CD8-positive, alpha-beta memory T cell (primary cell): ENCODE measurements at places on chromosomes 11 and 22. TPM values are rescaled to one million over a fixed set of nuclear protein-coding genes. Genes with fewer than 3 reads are reported as not detected.

Gene ENTHD1
- polyA plus RNA-seq, result 0.16 TPM

Gene DSCAML1
- not detected for polyA plus RNA-seq

Gene DGCR8
- 10.6 TPM for polyA plus RNA-seq

Gene GTPBP1
- 28.2 TPM for polyA plus RNA-seq

Gene MYRF
- 0.63 TPM for polyA plus RNA-seq

Gene ADAMTS15
- polyA plus RNA-seq, result not detected

Gene IFITM10
- 0.10 TPM for polyA plus RNA-seq

Gene MEI1
- polyA plus RNA-seq, result 150 TPM

Gene NRGN
- polyA plus RNA-seq, result not detected

Gene RFPL1
- not detected for polyA plus RNA-seq

Gene ASRGL1
- polyA plus RNA-seq, result 2.7 TPM

Gene MRGPRE
- not detected for polyA plus RNA-seq

Gene C22orf42
- not detected for polyA plus RNA-seq

Gene PGGHG
- polyA plus RNA-seq, result 9.8 TPM

Gene LRP4
- polyA plus RNA-seq, result not detected

Gene GPR83
- polyA plus RNA-seq, result 0.10 TPM

Gene MFRP
- not detected for polyA plus RNA-seq

Gene OR2AG2
- polyA plus RNA-seq, result not detected

Gene OVCH2
- not detected for polyA plus RNA-seq

- no peak overlapping the region for H3K4me3 ChIP-seq
- no peaks in the 10 kb centered on the region for H3K4me1 ChIP-seq
- H3K27ac ChIP-seq, result no peak overlapping the region
- H3K27me3 ChIP-seq, result no peaks in the 10 kb centered on the region
- H3K36me3 ChIP-seq, result no peaks in the 10 kb centered on the region
These were observed 8.2 kb downstream of the SUSD2 start for GRCh38 chr22:24189249-24190158.

- DNase-seq, result no peak
- no peak overlapping the region for H3K27ac ChIP-seq
- H3K36me3 ChIP-seq, result no peaks in the 10 kb centered on the region
- no peaks in the 10 kb centered on the region for H3K27me3 ChIP-seq
These were observed 6.5 kb downstream of the OR4D6 start for GRCh38 chr11:59463190-59463641.

DNA sequence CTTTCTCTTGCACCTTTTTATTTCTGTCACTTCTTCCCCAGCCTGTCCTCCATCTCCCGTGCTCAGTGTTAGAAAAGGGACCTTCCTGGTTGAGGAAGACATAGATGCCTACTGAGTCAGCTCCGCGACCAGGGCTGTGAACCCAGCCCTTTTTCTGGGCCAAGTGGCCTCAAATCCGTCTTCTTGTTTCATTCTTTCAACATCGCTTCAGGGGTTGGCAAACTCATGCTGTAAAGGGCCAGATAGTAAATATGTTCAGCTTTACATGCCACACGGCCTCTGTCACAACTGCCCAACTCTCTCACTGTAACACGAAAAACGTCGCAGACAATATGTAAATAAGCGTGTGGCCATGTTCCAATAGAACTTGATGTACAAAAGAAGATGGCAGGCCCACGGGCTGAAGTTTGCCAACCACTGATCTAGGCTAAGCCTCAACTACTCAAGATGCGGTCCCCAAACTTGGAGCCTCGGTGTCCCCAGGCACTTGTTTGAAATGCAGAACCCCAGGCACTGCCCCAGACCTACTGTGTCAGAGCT is 338.4 kb downstream of the MN1 start:
- H3K4me3 ChIP-seq, result no peak overlapping the region
- H3K27me3 ChIP-seq, result no peaks in the 10 kb centered on the region
- no peak for DNase-seq
- H3K27ac ChIP-seq, result no peak overlapping the region

GRCh38 chr11:126628790-126629621 is 273.5 kb downstream of the ST3GAL4 start:
- H3K4me1 ChIP-seq, result no peaks in the 10 kb centered on the region
- H3K36me3 ChIP-seq, result no peaks in the 10 kb centered on the region
- H3K27ac ChIP-seq, result no peak overlapping the region
- H3K27me3 ChIP-seq, result no peaks in the 10 kb centered on the region
- DNase-seq, result no peak

DNA sequence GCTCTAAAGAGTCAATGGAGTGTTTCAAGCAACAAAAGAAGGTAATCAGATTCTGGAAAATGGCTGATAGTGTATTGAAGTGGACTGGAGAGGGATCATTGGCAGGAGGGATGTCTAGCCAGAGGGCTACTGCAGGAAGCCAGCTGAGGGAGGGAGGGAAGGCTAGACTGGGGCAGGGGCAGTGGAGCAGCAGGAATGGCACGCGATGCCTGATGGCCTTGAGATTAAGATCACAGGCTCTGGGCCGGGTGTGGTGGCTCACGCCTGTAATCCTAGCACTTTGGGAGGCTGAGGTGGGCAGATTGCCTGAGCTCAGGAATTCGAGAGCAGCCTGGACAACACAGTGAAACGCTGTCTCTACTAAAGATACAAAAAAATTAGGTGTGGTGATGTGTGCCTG is 47.5 kb upstream of the PRDM11 start:
- peaks cover 21% of the 10 kb centered on the region for H3K4me1 ChIP-seq
- no peak overlapping the region for H3K4me3 ChIP-seq
- no peak for DNase-seq
- H3K36me3 ChIP-seq, result no peaks in the 10 kb centered on the region
- no peak overlapping the region for H3K27ac ChIP-seq
- no peaks in the 10 kb centered on the region for H3K27me3 ChIP-seq

GRCh38 chr22:48895336-48895735 is 932.3 kb downstream of the BRD1 start:
- no peaks in the 10 kb centered on the region for H3K27me3 ChIP-seq
- H3K36me3 ChIP-seq, result no peaks in the 10 kb centered on the region
- H3K4me1 ChIP-seq, result no peaks in the 10 kb centered on the region
- DNase-seq, result no peak

- no peak overlapping the region for H3K4me3 ChIP-seq
- H3K36me3 ChIP-seq, result no peaks in the 10 kb centered on the region
- H3K27me3 ChIP-seq, result no peaks in the 10 kb centered on the region
- no peak for DNase-seq
- peaks cover 44% of the 10 kb centered on the region for H3K4me1 ChIP-seq
- H3K27ac ChIP-seq, result no peak overlapping the region
These were observed 92.9 kb downstream of the PDHX start for GRCh38 chr11:35009191-35009943.

DNA sequence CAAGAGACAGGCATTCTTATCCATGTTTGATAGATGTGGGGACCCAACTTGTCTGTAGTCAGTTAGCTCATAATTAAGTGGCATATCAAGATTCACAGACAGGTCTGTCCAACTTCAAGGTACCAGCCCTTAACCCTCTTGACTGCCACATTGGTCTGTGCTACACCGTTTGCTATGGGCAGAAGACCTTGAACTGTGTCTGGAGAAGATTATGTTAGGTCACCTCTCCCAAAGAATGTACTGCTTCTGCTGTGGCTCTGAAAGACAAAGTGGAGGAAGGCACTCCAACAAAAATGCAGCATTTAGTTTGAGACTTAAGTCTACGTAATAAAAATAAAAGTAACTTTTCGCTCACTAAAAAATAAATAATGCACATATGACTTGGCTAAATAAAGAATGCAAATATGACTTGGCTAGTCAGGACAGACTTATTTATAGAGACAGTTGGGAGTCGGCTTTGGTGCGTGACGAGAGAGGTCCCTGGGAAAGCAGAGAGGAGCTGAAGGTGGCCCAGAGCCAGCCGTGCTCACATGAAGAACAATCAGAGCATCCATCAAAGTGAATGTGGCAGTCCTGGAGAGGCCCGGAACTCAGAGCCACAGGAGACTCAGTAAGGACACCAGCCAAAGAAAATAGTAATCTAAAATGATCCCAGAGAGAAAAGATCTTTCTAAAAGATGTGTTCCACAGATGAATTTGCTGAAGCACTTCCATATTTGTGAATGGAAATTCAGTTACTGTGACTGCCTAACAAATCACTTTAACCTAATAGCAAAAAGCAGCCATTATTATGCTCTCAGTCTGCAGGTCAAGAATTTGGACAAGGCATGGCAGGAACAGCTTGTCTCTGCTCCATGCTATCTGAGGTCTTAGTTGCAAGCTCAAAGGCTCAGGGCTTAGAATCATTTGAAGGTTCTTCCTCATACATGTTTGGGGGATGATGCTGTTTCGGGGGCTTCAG is 35.0 kb downstream of the CWC15 start:
- H3K4me3 ChIP-seq, result no peak overlapping the region
- H3K27ac ChIP-seq, result no peak overlapping the region
- no peaks in the 10 kb centered on the region for H3K36me3 ChIP-seq
- H3K27me3 ChIP-seq, result no peaks in the 10 kb centered on the region
- peaks cover 25% of the 10 kb centered on the region for H3K4me1 ChIP-seq
- no peak for DNase-seq

- no peak overlapping the region for H3K4me3 ChIP-seq
- peaks cover 6% of the 10 kb centered on the region for H3K36me3 ChIP-seq
- no peak for DNase-seq
- H3K27ac ChIP-seq, result no peak overlapping the region
- no peaks in the 10 kb centered on the region for H3K27me3 ChIP-seq
These were observed 71.2 kb downstream of the PHF21A start for GRCh38 chr11:46050003-46050461.

GRCh38 chr22:48167238-48167637 is 1404.8 kb downstream of the TBC1D22A start:
- H3K27ac ChIP-seq, result no peak overlapping the region
- DNase-seq, result no peak
- H3K4me1 ChIP-seq, result no peaks in the 10 kb centered on the region
- no peaks in the 10 kb centered on the region for H3K27me3 ChIP-seq
- no peak overlapping the region for H3K4me3 ChIP-seq

DNA sequence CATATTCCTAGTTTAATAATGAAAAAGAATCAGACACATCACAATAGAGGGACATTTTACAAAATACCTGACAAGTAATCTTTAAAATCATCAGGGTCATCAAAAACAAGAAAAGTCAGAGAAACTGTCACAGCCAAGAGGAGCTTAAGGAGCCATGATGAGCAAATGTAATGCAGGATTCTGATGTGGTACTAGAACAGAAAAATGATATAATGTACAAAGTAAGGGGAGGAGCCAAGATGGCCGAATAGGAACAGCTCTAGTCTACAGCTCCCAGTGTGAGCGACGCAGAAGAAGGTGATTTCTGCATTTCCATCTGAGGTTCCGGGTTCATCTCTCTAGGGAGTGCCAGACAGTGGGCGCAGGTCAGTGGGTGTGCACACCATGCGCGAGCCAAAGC is 198.0 kb upstream of the FAT3 start:
- H3K27me3 ChIP-seq, result no peaks in the 10 kb centered on the region
- no peaks in the 10 kb centered on the region for H3K4me1 ChIP-seq
- no peak for DNase-seq

- H3K27me3 ChIP-seq, result no peaks in the 10 kb centered on the region
- peaks cover 38% of the 10 kb centered on the region for H3K4me1 ChIP-seq
- H3K4me3 ChIP-seq, result peak overlapping the region; percentile 97
- DNase-seq, result peak; percentile 35
These were observed 396 bp downstream of the NPAT start for GRCh38 chr11:108221911-108222573.

GRCh38 chr11:115927823-115928329 is 423.7 kb upstream of the CADM1 start:
- DNase-seq, result no peak
- no peak overlapping the region for H3K27ac ChIP-seq
- H3K4me3 ChIP-seq, result no peak overlapping the region
- H3K4me1 ChIP-seq, result no peaks in the 10 kb centered on the region
- no peaks in the 10 kb centered on the region for H3K36me3 ChIP-seq
- no peaks in the 10 kb centered on the region for H3K27me3 ChIP-seq

DNA sequence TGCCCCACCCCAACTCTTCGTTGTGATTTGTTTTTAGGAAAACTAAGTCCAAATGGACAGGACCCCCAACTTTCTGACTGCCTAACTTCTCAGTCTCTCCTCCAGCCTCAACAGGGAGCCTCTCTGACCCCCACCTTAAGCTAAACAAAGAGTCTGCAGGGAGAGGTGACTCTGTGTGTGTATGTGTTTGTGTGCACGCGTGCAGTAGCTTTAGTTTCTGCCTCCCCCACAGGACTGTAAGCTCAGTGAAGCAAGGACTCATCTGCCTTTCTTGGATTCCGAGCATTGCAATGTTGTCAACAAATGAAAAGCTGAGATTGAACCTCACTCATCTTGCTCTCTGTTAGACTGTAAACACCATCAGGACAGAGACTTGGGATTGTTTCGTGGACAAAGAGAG is 7.9 kb downstream of the SNAP29 start:
- no peaks in the 10 kb centered on the region for H3K27me3 ChIP-seq
- H3K36me3 ChIP-seq, result peaks cover 8% of the 10 kb centered on the region
- H3K27ac ChIP-seq, result peak overlapping the region; percentile 85
- DNase-seq, result no peak

- no peaks in the 10 kb centered on the region for H3K36me3 ChIP-seq
- peaks cover 5% of the 10 kb centered on the region for H3K4me1 ChIP-seq
- no peak for DNase-seq
- H3K27me3 ChIP-seq, result no peaks in the 10 kb centered on the region
- H3K4me3 ChIP-seq, result no peak overlapping the region
These were observed 59.9 kb upstream of the POU2AF1 start for GRCh38 chr11:111438846-111439520.

- DNase-seq, result peak; percentile 51
- peak overlapping the region; percentile 51 for H3K27ac ChIP-seq
- no peaks in the 10 kb centered on the region for H3K36me3 ChIP-seq
- peaks cover 7% of the 10 kb centered on the region for H3K4me1 ChIP-seq
- no peaks in the 10 kb centered on the region for H3K27me3 ChIP-seq
- H3K4me3 ChIP-seq, result peak overlapping the region; percentile 81
These were observed 866 bp downstream of the EXPH5 start for GRCh38 chr11:108592591-108593213.

- H3K36me3 ChIP-seq, result no peaks in the 10 kb centered on the region
- no peaks in the 10 kb centered on the region for H3K27me3 ChIP-seq
- no peak overlapping the region for H3K27ac ChIP-seq
- no peak overlapping the region for H3K4me3 ChIP-seq
These were observed 13.3 kb upstream of the ANO1 start for GRCh38 chr11:70064726-70065317.

DNA sequence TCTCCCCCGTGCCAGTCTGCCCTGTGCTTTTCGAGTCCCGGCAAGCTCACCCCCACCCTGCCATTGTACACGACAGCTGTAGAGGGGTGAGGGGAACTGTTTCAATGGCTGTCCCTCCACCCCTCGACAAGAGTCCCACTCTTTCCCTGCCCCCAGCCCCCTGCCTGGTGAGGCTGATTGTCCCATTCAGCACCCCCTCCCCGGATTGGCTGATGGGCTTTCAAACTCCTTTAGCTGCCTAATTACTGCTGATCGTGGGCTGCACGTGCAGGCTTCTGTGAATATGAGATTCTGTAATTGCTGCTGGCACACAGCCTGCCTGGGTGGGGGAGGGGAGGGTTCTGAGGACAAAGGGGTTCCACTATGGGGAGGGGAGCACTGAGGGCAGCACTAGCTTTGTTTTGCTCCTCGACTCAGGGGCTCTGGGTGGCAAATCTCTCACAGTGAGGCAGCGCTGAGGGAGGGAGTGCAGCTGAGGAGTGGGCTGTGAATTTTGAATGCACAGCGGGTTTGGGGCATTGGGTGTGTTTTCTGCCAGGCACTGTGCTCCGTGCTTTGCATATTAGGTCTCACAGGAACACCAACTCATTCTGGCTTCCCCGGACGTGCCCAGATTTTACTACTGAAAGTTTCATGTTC is 42.6 kb upstream of the ACCSL start:
- H3K36me3 ChIP-seq, result no peaks in the 10 kb centered on the region
- no peak overlapping the region for H3K27ac ChIP-seq
- H3K27me3 ChIP-seq, result no peaks in the 10 kb centered on the region
- H3K4me3 ChIP-seq, result no peak overlapping the region
- DNase-seq, result no peak
